Inflammatory macrophage (primary cell): ENCODE measurements at places on chromosomes 16 and 17.
A peak's percentile ranks its signal among the peaks of the same experiment; 100 is the strongest.

GRCh38 chr17:82080048-82080788, 14.6 kb upstream of the DUS1L start:
- DNase-seq: no peak

DNA sequence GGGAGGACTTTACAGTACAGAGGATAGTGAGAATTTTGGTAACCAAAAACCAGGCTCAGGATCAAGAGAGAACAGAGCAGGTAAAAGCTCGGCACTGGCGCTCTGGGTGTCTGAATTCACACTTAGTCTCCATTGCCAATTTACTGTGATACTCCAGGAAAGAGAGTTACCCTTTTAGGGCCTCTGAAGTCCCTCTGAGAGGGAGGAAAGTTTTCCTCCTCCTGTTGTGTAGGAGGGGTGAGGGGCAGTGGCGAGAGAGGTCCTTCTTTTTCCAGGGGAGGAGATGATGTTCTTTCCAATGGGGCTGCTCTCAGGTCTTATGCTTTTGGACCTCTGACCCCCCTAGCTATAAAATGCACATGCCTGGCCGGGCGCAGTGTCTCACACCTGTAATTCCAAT, 5.4 kb upstream of the TNS4 start:
- no peak for DNase-seq

- peak; percentile 24 for DNase-seq
Measured at GRCh38 chr17:49361129-49361901, 735 bp downstream of the ZNF652 start.

GRCh38 chr17:64277831-64278562, 14.9 kb upstream of the TEX2 start:
- no peak for DNase-seq

GRCh38 chr17:31605761-31606160, 214.3 kb downstream of the RAB11FIP4 start:
- no peak for DNase-seq

- no peak for DNase-seq
Measured at GRCh38 chr17:78365561-78366108, 5.8 kb upstream of the SOCS3 start.

DNA sequence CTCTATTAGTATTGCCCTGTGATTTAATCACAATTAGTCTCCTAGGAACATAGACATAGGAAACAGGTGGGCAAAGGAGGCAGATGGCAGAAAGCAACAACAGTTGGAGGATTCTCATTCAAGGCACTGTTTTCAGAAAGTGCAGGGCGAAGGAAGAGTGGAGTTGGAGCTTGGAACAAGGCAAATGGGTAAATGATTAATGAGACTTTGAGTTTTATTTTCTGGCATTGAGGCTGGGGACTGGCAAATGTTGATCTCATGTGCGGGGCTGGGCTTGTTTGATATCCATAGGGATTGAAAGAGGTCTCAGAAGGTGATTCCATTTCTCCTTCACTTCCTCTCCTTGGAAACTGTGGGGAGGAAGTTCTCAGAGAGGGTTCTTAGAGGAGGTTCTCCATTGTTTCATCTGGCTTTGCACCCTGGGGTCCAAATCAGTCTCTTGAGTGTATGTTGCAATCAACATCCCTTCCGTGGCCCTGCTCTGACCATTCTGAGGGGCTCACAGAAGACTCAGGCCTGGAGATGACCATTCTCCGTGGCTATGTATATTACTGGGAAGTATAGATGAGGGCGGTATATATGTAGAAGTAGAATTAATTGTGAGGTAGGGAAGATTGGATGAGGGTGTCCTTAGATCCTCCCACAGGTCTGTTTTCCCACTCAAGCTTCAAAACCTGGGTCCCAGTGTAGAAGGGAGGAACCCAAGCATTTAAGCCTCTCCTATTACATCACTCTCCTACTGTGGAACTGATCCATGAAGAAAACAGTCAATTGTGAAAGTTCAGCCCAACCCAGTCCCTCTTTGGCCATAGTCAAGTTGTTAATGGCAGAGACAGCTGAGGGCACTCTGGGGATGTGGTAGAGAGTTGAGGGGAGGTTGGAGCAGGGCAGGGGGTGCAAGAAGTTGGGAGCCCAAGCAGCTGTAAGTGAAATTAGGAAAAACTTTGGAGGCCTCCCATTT, 36.5 kb upstream of the SRSF1 start:
- DNase-seq: no peak

GRCh38 chr16:56833243-56833970, 31.6 kb upstream of the SLC12A3 start:
- no peak for DNase-seq
